Smooth muscle cell of the coronary artery (primary cell): ENCODE measurements at places on chromosomes 1 and 21. TPM values are rescaled to one million over a fixed set of nuclear protein-coding genes. Genes with fewer than 3 reads are reported as not detected.

Gene OPTC
- not detected in 2 replicates for total RNA-seq

Gene THRAP3
- 33.2 and 82.2 TPM in 2 replicates for total RNA-seq

Gene SPRR2G
- not detected in 2 replicates for total RNA-seq

Gene CDK11B
- total RNA-seq, result 8.8 and 9.0 TPM in 2 replicates

Gene OR2L8
- total RNA-seq, result not detected in 2 replicates

Gene KCND3
- 0.08 and 7.3 TPM in 2 replicates for total RNA-seq

Gene TUFT1
- 8.5 and 18.1 TPM in 2 replicates for total RNA-seq

Gene CA6
- total RNA-seq, result not detected in 2 replicates

Gene PAQR6
- total RNA-seq, result 0.12 and 0.23 TPM in 2 replicates

Gene BRDT
- total RNA-seq, result not detected in 2 replicates

Gene ZMPSTE24
- total RNA-seq, result 41.4 and 53.4 TPM in 2 replicates

Gene LCE2A
- not detected in 2 replicates for total RNA-seq

Gene EXO1
- 2.5 and 3.6 TPM in 2 replicates for total RNA-seq

Gene IFFO2
- total RNA-seq, result 8.4 and 15.3 TPM in 2 replicates

Gene NPHS2
- total RNA-seq, result not detected in 2 replicates

Gene PTPN14
- total RNA-seq, result 14.6 and 28.4 TPM in 2 replicates

Gene FABP3
- 19.1 and 79.4 TPM in 2 replicates for total RNA-seq

Gene ITLN1
- 0.30 and 0.35 TPM in 2 replicates for total RNA-seq

Gene RNU1-1
- total RNA-seq, result 2,564 and 3,022 TPM in 2 replicates

Gene LAMTOR5
- 81.1 and 82.1 TPM in 2 replicates for total RNA-seq

Gene AKNAD1
- total RNA-seq, result not detected in 2 replicates

Gene GRHL3
- not detected in 2 replicates for total RNA-seq

Gene KRTAP12-3
- not detected in 2 replicates for total RNA-seq

Gene VANGL2
- total RNA-seq, result 1.7 TPM in 1 of 2 replicates, not detected in the other

Gene PTPRC
- not detected in 2 replicates for total RNA-seq

Gene C4BPB
- not detected in 2 replicates for total RNA-seq

Gene KLHL20
- 29.5 and 32.4 TPM in 2 replicates for total RNA-seq

Gene AVPR1B
- not detected in 2 replicates for total RNA-seq

Gene SEC16B
- 1.2 and 2.9 TPM in 2 replicates for total RNA-seq

Gene OBSCN
- 3.7 and 20.0 TPM in 2 replicates for total RNA-seq

Gene TDRD10
- not detected in 2 replicates for total RNA-seq

Gene DNALI1
- 3.2 and 6.7 TPM in 2 replicates for total RNA-seq

Gene KANK4
- 0.08 TPM in 1 of 2 replicates, not detected in the other for total RNA-seq

Gene S100A8
- total RNA-seq, result not detected in 2 replicates

Gene NFIA
- total RNA-seq, result 4.6 and 7.0 TPM in 2 replicates

Gene SLC25A34
- total RNA-seq, result 0.30 and 0.47 TPM in 2 replicates

Gene MTARC1
- total RNA-seq, result 0.75 and 1.2 TPM in 2 replicates

Gene LRRC40
- total RNA-seq, result 6.4 and 18.3 TPM in 2 replicates

Gene HES2
- 0.12 and 4.1 TPM in 2 replicates for total RNA-seq

Gene BARHL2
- total RNA-seq, result not detected in 2 replicates
